ENCODE measurements at places on chromosomes 11 and 22.

GRCh38 chr22:22528780-22529179, 8.7 kb upstream of the ZNF280A start:
- no peak for DNase-seq

DNA sequence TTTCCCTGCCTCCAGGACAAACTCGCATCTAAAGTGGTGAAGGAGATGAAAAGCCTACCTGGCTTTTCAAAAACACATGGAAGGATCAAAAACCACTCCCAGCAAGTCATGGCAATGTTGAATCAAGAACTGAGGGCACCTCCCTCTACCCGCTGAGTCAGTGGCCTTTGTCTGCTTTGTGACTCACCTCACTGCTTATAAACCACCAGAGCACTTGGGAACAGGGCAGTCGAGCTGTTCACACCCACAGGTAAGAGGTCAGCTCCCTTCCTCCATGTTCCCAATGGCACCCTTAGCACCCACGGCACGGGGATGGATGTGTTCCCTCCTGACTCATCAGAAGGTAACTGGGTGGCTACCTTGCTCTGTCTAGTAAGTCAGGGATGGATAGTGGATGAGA, 21.7 kb downstream of the TENM4 start:
- DNase-seq, result no peak

GRCh38 chr11:73248526-73249185, 23.5 kb upstream of the P2RY6 start:
- DNase-seq, result no peak

DNA sequence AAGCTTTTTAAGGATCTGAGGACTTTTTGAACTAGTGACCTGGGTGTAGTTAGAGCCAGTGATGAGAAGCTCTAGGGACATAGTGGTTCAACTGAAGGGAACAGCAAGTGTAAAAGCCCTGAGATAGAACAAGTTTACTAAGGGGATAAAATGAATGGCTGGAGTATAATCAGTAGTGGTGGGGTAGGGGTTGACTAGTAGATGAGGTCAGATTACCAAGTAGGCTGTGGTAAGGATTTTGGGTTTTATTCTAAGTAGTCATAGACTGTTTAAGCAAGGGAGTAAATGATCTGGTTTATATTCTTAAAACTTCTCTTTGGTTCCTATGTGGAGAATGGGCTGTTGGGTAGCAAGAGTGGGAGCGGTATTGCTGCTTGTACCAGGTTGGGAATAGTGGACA, 15.3 kb downstream of the TRIM44 start:
- DNase-seq, result no peak

- DNase-seq, result no peak
Observed at GRCh38 chr11:83600661-83601060, 314.5 kb upstream of the CCDC90B start.

DNA sequence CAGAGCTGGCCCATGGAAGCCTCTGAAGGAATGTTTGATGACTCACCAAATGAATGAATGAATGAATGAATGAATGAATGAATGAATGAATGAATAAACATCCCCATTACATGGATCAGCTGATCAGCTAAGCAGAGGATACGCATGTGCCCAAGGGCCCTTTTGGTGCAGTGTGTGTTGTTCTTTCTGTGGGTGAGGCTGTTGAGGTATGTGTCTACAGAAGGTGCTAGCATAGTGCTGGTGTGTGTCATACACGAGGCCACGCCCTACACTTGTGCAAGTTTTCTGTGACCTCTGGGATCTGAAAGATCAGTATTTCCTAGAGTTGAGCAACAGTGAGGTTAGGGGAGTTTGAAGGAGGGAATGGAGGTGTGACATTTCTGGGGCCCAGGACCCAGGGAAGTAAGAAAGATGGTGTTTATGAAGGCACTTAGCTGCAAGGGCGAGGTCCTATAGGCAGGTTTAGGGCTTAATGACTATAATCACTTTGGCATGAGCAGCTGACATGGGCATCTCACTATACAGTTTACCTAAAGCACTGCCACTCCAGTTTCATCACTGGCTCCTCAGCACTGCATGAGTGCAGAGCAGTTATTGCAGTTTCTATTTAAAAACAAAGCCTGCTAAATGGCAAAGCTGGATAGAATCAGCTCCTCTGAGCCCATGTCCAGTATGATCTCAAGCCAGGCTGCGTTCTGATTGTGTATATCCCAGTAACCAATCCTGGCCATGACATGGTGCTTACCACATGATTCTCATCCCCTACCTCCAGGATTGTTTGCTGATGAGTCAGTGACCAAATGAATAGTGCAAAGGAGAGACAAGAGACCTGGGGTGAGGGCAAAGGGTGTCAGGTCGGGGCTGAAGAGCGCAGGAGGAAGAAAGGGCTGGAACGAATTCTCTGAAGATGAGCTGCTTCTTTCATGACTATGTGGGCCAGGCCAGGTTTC, 36.4 kb upstream of the E2F8 start:
- DNase-seq, result no peak

- no peak for DNase-seq
Observed at GRCh38 chr22:46088541-46089311, 61.6 kb upstream of the PPARA start.

GRCh38 chr11:34997952-34998528, 81.6 kb downstream of the PDHX start:
- no peak for DNase-seq

Measured in HEK293T (cell line).